ENCODE measurements at places on chromosomes 3 and 15.
A peak's percentile ranks its signal among the peaks of the same experiment; 100 is the strongest.

GRCh38 chr3:66106788-66107187 lies 68.1 kb upstream of the MAGI1 start:
- DNase-seq = no peak

DNA sequence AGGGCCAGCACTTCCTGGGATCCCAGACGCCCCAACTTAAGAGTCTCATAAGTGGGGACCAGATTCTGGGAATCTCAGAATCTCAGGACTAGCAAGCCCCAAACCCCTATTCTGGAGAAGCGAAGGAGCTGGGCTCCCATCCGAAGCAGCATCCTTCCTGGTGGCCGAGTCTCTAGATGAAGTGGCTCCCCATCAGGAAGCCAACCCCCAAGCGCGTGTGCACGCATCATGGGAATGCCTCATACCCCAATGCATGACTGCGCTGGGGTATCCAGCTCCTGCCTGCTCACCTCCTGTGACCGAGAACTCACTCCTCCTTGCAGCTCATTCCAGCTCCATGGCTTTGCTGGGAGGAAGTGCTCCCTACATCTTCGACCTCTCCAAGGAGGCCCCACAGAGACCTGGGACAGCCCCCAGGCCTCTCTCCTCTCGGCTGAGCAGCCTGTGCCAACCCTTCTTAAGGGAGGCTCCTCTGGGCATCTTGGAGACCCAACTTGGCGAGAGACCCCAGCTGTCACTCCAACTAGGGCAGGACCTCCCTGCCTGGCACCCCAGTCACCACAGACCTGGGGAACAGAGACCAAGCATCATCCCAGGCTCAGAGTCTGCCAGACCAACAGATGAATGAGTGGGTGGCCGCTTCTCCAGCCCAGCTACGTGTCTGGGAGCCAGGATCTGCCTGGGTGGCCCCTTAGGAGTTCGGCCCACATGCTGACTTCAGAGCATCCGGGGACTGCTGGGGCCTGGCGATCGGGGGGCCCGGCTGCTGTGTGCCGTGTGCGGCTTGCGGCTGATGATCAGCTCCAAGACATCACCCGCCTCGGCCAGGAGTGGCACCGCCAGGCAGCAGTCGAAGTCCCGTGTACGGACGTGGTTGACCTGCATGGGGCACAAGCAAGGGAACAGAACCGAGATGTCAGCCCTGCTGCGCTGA lies 46.9 kb downstream of the GRIP2 start:
- DNase-seq = no peak

GRCh38 chr3:149658744-149659497 lies 1.1 kb upstream of the WWTR1 start:
- no peak for DNase-seq

GRCh38 chr3:38374221-38374620 lies 27.6 kb downstream of the XYLB start:
- no peak for DNase-seq

- peak; percentile 24 for DNase-seq
Observed at GRCh38 chr15:38690719-38691332, 126.2 kb upstream of the RASGRP1 start.

- peak; percentile 18 for DNase-seq
Observed at GRCh38 chr3:197942956-197943556, 6.9 kb upstream of the RPL35A start.

DNA sequence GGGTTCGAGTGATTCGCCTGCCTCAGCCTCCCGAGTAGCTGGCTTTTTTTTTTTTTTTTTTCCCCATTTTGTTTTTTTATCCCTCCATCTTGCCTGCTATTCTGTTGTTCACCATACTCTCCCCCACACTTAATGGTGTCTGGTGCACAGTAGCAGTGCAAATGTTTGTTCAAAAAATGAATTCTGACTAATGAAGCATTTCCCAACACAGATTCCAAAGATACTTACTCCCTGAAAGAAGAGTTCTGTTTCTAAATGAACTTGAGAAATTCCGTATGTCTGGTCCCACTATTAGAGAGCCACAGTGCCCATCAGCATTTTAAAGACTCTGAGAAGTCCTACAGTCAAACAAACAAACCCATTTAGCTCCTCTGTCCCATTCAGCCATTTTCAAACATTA lies 9.5 kb downstream of the EDEM1 start:
- peak; percentile 70 for DNase-seq

Data from astrocyte (in vitro differentiated cells and primary cell).